ENCODE measurements at places on chromosomes 2 and 18.

- DNase-seq = no peak
Observed at GRCh38 chr2:238742066-238742465, 105.8 kb upstream of the TWIST2 start.

- peak; percentile 55 for DNase-seq
Observed at GRCh38 chr2:158969162-158969714, 798 bp downstream of the TANC1 start.

- DNase-seq = no peak
Observed at GRCh38 chr2:242046206-242046826, 176.8 kb downstream of the RTP5 start.

GRCh38 chr18:12397793-12398192 lies 9.9 kb upstream of the PRELID3A start:
- no peak for DNase-seq

GRCh38 chr2:142142595-142142994 lies 11.8 kb upstream of the LRP1B start:
- no peak for DNase-seq

GRCh38 chr2:16322308-16323125 lies 343.1 kb downstream of the CYRIA start:
- DNase-seq = no peak

DNA sequence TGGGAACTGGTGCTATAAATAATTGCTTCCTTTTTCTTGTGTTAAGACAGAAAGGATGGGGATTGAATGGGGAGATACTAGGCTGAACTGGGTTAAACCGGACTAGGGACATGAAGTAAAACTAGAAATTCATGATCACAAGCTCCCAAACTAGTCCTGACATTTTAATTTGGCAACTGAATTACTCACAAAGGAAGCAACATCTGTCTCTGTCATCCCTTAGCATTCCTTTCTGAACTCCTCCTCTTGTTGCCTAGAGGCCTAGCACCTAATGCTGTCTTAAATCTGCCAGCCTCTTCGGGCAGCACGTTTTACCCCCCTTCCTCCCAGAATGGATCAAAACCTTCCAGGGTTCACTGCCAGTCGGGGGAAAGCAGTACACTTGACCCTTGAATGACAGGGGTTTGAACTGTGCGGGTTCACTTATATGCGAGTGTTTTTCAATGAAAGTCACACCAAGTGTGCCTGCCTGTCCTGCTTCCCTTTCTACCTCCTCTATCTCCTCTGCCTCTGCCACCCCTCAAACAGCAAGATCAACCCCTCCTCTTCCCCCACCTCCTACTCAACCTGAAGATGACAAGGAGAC lies 8.2 kb downstream of the KCTD1 start:
- no peak for DNase-seq

GRCh38 chr2:167862782-167863181 lies 384.6 kb downstream of the STK39 start:
- DNase-seq = no peak

DNA sequence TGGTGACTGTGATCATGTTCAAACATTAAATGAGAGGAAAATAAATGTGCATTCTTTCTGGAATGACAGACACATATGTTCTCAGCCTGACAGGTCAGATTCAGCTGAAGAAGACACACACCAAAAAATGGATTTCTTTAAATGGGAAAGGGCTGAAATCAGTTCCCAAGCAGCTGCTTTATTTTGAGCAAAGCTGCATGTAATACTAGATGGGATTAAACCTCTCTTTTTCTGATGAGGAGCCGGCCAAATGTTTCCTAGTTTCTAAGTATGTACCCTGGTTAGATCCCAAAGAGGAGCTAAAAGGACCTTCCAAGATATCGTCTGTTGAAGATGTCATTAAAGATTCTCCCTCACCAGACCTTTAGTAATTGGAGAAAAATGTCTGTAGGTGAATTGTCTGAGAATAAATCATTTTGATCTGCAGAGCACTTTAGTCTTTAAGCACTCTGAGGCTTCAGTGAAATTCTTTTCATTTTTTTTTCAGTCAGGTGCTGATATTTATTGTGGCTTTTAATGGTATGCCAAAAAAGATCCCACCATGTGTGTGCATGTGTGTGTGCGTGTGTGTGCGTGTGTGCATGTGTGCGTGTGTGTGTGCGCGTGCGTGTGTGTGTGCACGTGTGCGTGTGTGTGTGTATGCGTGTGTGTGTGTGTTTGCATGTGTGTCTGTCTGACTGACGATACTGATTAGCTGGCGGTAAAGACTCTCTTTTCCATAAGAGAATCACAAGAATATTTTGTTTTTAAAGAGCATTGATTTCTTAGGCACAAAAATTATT lies 175.8 kb downstream of the IRS1 start:
- DNase-seq = no peak

DNA sequence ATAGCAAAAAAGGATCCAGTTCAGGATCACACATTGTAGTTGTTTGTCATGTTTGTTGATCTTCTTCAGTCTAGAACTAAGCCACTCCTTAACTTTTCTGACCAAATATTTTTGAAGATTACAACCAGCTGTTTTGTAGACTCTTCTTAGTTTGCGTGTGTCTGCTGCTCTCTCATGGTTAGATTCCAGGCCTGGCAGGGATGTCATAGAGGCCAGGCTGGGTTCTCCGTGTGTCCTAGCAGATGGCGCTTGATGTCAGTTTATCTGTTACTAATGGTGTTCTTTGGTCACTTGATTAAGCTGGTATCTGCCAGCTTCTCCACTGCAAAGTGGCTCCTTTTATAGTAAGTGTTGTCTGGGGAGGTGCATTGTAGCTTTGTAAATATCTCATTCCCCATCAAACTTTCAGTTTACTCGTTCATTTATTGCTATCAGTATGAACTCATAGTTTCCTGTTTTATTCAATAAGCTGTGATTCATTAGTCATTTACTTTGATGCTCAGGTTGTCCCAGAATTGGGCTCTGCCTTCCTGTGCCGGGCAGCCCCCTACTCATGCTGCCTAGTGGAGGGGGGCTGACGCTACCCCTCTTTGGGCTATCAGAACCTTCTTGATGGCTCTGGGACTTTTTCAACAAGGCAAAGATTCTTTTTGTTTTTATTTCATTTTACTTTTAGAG lies 42.1 kb downstream of the GRHL1 start:
- no peak for DNase-seq

DNA sequence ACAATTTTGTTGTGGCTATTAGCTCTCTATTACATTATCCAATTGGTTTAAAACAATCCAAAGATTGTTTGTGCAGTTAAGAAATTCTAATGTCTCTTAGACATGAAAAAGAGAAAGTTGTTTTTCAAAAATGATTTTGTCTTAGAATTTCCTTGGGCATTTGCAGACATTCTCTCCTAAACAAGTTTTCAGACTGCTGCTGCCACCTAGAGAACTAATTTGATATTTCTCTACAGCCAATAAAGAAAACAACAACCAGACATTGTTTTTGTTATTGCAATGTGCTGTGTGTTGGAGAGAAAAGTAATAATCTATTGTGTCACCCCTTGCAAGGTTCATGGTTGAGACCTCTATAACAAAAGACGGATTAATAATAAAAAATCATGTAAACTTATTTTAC lies 119.0 kb upstream of the SYT4 start:
- no peak for DNase-seq

DNA sequence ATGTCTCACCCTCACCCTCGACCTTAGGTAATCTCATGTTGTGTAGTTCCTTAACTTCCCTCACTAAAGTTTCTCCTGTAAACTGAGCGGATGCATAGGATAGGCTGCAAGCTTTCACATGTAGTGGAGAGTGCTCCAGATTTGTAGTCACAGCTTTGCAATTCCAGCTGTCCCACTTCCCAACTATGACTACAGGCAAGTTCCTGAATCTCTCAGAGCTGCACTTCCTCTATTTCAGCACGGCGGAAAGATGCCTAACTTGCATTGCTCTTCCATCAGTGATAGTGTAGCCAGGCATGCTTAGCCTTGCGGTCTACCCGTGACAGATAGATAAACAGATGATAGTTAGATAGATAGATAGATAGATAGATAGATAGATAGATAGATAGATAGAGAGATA lies 183.1 kb upstream of the CCDC68 start:
- no peak for DNase-seq

DNA sequence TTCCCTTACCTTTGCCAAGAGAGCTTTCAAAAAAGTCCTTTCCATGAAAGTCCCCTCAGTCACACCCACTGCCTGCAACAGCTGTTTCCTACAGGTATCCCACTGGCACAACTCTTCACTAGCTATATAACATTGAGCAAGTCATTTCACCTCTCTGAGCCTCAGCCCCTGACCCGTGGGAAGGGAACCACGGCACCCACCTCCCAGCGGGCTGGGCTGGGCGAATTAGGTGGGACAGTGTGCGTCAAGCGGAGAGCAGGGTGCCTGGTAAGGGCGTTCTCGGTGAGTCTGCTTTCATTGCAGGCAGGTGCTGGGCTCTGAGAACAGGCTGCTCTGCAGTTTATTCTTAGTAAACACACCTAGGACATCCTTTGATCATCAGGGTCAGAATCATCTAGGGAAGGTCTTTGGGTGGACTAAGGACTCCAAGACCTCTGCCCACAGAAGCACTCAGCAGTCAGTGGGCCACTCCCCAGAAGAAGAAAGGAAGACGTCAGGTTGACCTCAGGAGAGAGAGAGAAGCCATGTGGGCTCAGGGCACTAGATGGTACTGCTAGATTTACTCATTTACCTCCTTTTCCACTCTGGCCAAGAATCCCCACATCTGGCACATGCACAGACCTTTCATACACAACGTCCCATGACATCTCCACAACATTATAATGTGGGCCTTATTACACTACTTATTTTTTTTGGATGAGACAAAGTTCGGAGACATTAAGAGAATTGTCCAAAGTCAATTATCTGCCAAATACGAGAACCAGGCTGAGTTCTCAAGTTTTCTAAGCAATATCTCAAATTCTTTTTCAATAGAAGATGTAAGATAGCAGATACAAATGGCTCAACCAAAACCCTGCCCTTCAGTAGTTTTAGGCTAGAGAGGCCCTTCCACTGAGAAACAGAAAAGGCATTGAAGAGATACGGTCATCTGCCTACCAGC lies 79.9 kb downstream of the GALNT14 start:
- no peak for DNase-seq

DNA sequence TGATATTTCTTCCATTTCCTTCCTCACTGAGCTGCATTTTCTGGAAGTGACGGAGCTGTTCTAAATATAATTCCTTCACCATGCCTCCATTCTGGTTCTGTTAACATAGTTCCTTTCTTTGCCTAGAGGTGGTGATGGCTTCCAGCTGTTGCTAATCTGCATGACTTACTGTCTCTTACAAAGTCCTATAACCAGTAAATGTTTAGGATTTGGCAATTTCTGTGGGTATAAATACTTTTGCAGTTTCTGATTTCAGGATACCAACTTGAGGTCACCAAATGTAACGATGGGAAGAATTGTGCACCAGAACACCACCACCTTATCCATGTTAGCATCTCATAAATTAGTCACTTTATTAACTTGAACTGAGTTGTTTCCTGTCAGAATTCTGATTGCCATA lies 101.7 kb upstream of the FN1 start:
- DNase-seq = no peak

DNA sequence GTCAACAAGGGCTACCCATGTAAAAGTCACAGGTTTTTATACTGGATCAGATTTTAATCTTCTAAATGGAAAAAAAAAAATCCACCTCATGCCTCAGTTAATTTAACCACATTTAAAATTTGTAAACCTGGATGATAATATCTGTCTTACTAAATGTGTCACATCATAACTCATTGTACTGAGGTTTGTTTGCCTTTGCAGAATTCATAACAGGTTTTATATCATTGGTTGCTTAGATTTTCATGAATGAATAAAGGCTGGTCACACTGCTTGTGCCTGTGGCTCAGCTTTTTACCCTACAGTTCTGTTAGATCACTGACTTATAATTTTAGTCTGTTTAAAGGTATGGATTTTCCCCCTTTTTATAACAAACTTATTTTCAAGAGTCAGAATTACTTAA lies 48.9 kb downstream of the PSMD14 start:
- no peak for DNase-seq

- no peak for DNase-seq
Observed at GRCh38 chr2:23912054-23912453, 14.9 kb downstream of the ATAD2B start.

DNA sequence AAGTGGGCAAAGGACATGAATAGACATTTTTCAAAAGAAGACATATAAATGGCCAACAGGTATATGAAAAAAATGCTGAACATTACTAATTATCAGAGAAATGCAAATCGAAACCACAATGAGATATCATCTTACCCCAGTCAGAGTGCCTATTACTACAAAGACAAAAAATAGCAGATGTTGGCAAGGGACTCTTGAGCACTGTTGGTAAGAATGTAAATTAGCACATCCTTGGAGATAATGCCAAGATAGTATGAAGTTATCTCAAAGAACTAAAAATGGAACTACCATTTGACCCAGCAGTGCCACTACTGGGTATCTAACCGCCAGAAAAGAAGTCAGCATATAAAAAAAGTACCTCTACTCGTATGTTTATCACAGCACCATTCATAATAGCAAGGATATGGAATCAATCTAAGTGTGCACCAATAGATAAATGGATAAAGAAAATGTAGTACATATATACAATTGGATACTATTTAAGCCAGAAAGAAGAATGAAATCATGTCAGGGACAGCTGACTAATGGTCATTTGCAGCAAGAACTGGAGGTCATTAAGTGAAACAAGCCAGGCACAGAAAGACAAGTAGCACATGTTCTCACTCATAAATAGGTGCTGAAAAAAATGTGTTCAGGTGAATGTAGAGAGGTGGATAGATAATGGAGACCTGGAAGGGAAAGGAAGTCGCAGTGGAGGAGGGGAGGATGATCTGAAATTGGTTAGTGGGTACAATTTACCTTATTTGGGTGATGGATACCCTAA lies 141.7 kb upstream of the B3GNT2 start:
- DNase-seq = no peak

DNA sequence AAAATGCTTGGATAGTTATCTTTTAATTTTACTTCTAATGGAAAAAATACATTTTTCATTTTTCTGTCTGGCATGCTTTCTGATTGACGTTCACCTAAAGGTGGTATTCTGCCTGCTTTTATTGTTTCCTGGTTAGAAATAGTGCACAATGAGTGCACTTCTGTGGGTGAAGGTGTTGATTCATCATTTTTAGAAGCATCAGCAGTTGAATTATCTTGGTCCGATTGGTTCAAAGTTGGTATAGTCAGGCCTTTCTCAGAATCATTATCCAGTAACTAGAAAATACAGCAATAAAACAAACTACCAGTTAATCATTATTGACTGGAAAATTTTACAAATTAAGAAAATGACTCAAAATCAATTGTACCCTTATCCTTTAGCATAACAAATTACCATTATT lies 84.5 kb downstream of the STRADB start:
- DNase-seq = no peak

GRCh38 chr18:57743008-57743407 lies 60.1 kb downstream of the ATP8B1 start:
- no peak for DNase-seq

DNA sequence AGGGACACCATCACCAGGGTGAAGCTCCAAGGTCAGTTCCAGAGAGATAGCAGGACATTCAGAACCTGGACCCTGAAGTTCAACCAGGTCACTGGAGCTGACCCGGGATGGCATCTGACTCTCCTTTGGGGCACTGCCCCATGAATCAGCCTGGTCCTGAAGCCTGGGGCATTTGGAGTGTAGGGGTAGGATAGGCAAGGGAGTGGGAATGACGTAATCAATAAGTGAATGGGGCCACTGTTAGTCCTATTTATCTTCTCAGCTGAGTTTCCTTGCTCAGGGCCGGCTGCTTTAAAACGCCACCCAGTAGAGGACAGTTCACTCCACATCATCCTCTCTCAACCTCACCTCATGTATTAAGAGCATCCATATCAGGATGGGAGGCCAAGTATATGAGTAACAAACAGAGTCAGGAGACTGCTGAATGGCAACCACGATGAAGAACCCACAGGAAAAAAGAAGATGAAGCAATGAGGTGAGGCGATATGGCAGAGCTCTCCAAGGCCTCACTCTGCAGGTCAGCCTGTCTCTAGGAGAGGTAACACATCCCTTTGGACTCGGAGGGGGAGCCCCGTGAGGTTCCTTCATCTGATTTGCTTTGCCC lies 1.8 kb upstream of the RFX8 start:
- no peak for DNase-seq
